ENCODE measurements at places on chromosomes 11 and 22. TPM values are rescaled to one million over a fixed set of nuclear protein-coding genes. Genes with fewer than 3 reads are reported as not detected.

The POTEH gene
- total RNA-seq: not detected

The SLN gene
- not detected for total RNA-seq

The CCND1 gene
- 1.7 TPM for total RNA-seq

The TAF1D gene
- 284 TPM for total RNA-seq

The RIMBP3B gene
- total RNA-seq: 0.46 TPM

The C11orf91 gene
- total RNA-seq: not detected

The NRGN gene
- total RNA-seq: 6.7 TPM

The DTX4 gene
- 0.08 TPM for total RNA-seq

The MMP10 gene
- not detected for total RNA-seq

The SLC1A2 gene
- not detected for total RNA-seq

The NKAPD1 gene
- 21.3 TPM for total RNA-seq

The MB gene
- 1.8 TPM for total RNA-seq

The GLYAT gene
- total RNA-seq: not detected

The USP2 gene
- 0.44 TPM for total RNA-seq

The TNNT3 gene
- 0.42 TPM for total RNA-seq

The CCDC81 gene
- 0.32 TPM for total RNA-seq

The SCO2 gene
- total RNA-seq: 4.1 TPM

The OR8B12 gene
- total RNA-seq: not detected

The C11orf97 gene
- not detected for total RNA-seq
